ENCODE measurements at places on chromosomes 1 and 21. TPM values are rescaled to one million over a fixed set of nuclear protein-coding genes. Genes with fewer than 3 reads are reported as not detected.

DNA sequence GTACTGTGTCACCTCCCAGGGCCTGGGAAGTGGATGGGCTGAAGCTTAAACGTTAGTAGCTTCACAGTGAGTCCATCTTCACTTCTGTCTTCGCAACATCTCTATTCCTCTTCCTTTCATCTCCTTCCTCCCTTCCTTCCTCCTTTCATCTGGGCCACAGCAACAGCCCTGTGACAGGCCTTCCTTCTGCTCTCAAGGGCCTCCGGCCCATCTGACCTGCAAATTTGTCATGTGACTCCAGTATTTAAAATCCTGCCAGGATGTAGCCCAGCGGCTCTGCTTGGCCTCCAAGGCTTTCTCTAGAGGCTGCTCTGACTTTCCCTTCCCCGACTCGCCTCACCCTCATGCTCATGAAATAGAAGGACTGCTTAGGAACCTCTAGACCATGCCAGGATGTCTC is 10.9 kb upstream of the BATF3 start:
- DNase-seq: no peak

- DNase-seq: no peak
Observed at GRCh38 chr1:25560788-25561187, 17.4 kb downstream of the LDLRAP1 start.

DNA sequence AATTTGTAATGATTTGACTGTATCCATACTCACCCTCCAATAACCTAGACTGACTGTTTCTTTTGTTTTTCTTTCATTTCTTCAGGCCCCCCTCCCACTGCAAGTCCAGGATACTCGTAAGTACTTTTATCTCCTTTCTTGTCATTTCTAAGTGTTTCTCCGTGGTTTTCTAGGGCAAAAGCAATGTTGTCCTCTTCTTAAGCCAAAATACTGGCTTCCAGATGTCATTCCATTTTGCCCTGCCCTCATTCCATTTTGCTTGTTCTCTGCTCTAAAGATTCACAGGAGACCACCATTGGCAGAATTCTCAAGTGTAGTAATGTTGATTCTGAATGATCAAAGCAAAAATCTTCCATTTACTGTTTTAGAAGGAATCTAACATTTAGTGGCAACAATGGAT is 152.8 kb upstream of the UBE2U start:
- no peak for DNase-seq

Gene SLC1A7
- not detected for total RNA-seq

Gene KRTAP12-2
- total RNA-seq: not detected
